ENCODE measurements at places on chromosomes 12 and 14.

DNA sequence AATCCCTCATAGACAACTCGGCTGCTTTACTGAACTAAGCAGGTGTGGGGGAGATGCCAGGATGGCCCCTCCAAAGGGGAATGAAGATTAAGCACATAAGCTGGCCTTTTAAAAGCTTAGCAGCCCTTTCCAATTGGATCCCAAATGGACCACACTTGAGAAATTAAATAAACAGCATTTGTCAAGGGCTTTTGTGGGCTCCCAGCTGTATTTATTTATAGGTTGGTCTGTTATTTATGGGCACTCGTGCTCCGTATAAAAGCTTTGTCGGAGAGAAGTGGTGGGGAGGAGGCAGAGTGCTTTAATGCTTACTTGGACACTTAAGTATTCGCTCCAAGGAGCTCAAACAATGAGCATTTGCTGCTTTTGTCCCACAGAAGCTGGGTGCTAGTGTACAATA lies 580.2 kb downstream of the MED13L start:
- DNase-seq, result peak; percentile 62

- no peak for DNase-seq
Observed at GRCh38 chr12:48750215-48750614, 33.7 kb upstream of the CCNT1 start.

DNA sequence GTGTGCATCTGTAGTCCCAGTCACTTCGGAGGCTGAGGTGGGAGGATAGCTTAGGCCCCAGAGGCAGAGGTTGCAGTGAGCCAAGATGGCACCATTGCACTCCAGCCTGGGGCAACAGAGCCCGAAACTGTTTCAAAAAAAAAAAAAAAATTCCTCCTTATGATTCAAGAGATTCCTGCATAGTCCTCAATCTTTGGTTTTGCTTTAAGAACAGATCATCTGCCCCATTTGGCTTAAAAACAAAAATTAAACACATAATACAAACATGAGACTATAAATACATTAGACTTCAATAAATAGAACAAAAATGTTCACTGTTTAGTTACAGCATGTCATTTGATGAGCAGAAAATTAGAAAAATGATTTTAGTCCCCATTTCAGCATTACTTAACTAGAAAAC lies 131.2 kb downstream of the PAWR start:
- no peak for DNase-seq

GRCh38 chr12:1595690-1596347 lies 1.4 kb upstream of the FBXL14 start:
- no peak for DNase-seq

DNA sequence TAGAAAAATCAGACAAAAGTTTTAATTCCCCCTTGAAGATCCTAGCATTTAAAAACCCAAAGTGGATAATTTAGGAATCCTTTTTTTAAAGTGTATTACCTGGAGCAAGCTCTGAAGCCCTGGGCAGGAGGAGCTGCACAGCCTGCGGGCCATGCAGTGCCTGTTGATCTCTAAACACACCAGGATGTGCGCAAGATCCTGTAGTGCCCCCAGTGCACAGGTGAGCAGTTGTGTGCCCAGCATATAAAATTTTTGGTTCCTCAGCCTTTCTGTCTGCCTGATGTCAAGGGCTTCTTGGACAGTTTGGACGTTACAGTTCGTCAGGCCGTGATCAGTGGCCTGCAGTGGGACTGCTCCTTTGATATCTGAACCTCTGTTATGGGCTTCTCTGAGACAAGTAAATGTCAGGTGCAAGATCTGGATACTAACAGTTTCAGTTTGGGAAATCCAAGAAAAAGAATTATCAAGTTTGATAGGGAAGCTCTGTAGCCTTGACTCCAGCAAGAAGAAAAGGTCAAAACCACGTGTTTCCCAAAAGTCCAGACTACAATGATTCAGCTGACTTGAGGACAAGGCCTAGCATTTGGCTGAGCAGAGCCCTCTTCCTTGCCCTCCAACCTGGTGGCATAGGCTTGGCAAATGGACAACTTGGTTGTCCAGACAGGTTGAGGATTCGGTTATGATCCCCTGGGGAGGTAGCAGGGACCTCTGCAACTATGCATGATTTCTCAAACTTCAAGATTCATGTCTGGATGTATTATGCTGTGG lies 1.0 kb downstream of the ATXN7L3B start:
- DNase-seq, result peak; percentile 0

DNA sequence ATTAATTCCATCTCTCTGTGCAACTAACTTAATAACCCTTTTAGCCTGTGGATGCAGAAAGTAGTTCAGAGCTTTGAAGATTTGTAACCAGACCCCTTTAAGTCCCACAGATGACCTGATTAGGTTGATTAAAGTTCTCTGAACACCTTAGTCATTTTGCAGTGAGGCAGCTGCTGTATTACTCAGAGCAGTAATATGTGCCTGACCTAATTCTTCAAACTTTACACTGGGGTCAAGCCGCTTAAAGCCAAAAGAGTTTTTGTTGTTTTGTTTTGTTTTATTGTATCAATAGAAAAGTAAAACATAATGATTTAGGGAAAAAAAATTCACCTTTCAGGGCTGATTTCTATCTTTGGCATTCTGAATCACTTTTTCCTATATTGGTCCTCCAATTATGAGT lies 78.6 kb upstream of the PLEKHG7 start:
- DNase-seq, result no peak

DNA sequence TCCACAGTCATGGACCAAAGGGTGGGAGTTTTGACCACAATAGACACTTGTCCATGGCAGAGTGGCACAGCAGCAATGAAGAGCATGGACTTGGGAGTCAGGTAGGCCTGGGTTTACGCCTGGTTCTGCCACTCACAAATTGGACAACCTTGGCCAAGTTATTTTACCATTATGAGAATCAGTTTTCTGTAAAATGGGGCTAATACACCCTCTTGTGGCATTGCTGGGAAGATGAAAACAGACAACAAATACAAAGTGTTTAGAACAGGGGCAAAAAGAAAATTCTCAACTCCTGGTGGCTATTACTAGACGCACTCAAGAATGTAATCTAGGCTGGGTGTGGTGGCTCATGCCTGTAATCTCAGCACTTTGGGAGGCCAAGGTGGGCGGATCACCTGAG lies 2.6 kb downstream of the C12orf43 start:
- DNase-seq, result no peak

GRCh38 chr12:76220980-76221379 lies 127.2 kb downstream of the BBS10 start:
- DNase-seq, result no peak

DNA sequence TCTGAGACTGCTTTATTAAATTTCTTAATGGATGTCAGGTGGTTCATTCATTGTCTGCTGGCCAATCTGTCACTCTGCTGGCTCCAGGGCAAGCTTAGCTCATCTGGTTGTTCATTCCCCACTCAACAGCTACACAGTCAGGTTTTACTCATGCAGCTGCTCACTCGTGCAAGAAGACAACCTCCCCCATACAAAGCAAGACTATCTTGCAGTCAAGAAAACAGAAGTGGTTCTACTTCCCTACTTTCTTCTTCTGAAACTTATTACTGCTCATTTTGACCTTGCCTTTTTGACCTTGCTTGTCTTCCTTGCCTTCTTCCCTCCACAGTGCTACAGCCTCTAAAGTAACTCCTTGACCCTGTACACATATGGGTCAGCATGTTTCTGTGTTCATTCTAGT lies 277.9 kb downstream of the SSPN start:
- no peak for DNase-seq

DNA sequence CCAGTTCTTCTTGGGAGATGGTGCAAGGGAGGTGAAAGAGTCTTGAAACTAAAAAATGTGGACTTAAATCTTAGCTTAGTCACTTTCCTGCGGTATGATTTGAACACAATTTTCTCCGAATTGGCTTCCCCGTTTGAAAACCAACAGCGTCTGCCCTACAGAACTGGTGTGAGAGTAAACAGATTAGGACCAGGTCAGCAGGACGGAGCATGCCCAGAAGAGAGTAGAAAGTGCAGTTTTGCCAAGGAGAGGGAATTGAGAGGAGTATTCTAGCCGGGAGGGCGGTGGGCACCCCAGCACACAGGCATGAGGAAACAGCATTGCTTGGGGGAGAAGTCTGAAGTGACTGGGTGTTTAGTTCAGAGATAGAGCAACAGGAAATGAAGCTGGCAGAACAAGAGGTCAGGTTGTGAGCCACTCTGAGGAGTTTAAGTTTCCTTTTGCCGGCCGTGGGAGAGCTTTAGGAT lies 927.1 kb downstream of the VRK1 start:
- no peak for DNase-seq

DNA sequence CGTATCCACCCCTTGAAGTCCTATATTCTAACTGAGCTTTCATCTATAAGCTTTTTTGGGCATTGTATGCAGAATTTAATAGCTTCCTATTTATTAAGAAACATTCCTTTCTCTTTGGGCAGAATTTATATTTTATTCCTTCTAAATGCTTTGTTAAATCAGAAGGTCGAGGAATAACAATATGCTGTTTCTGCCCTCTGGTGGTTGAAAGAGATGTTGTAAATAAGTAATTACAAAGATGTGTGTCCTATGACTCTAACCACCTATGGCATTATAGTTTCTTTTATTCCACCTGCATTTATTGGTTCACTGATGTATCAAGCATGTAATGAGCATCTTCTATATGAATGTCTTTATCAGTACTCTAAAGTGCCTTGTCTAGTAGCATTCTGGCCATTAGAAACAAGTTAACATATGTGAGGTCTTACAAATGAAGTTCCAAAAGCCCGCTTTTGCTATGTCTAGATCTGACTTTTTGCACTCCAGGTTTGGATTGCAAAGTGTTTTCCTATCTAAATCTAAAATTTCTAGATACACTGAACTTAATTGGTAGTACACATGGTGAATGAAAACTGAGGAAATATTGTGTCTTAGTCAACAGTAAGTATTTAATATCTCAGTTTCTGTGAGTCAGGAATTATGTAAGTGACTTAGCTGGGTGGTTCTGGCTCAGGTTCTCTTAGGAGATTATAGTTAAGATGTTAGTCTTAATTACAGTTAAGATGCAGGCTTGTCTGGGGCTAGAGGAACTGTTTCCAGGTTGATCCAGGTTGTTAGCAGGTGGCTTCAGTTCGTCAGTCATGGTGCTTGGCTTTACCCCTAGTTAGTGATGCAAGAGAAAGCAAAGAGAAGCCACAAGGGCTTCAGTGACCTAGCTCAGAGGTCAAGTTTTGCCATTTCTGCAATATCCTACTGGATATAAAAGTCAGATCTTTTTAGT lies 57.5 kb downstream of the PLEKHA5 start:
- peak; percentile 38 for DNase-seq
